Testis (tissue), 5 donors: ENCODE measurements at places on chromosomes 7 and 10. TPM values are rescaled to one million over a fixed set of nuclear protein-coding genes. Genes with fewer than 3 reads are reported as not detected.

SFMBT2 gene
- 8.5 TPM for total RNA-seq

IFIT1B gene
- total RNA-seq = not detected

AKR1B1 gene
- 99.8 TPM for total RNA-seq

VKORC1L1 gene
- total RNA-seq = 13.5 TPM

INMT gene
- 41.2 TPM for total RNA-seq

MMD2 gene
- total RNA-seq = 21.6 TPM

TMEM229A gene
- 58.8 TPM for total RNA-seq

DNA sequence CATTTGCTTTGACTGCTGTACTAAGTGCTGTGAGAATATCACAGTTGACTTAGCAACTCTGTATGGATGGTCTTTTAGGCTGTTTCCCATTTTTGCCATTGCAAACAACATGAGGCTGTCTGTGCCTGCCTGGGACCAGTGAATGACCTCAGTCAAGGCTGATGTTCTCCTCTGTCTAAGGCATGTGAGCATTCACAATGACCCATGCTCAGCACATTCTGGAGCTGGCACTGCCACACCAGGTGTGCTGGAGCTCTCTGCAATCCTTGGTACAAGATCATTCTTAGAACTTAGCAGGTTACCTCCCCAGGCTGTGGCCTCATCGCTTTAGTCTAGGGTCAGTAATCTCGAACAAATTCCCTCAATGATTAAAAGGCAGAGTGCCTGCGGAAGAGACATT, 61.9 kb downstream of the SH3PXD2A start:
- H3K36me3 ChIP-seq = no peaks in the 10 kb centered on the region
- no peak for DNase-seq
- no peaks in the 10 kb centered on the region for H3K27me3 ChIP-seq
- no peak overlapping the region for H3K4me3 ChIP-seq

GRCh38 chr10:32981760-32982159, 23.7 kb upstream of the ITGB1 start:
- H3K36me3 ChIP-seq = no peaks in the 10 kb centered on the region
- H3K4me3 ChIP-seq = no peak overlapping the region
- peak overlapping the region; percentile 86 for H3K27ac ChIP-seq
- DNase-seq = no peak

GRCh38 chr7:121574109-121574508, 178.0 kb upstream of the FAM3C start:
- no peak overlapping the region for H3K4me3 ChIP-seq
- H3K4me1 ChIP-seq = no peaks in the 10 kb centered on the region
- DNase-seq = no peak
- no peaks in the 10 kb centered on the region for H3K36me3 ChIP-seq
- H3K27me3 ChIP-seq = no peaks in the 10 kb centered on the region

- peaks cover 12% of the 10 kb centered on the region for H3K4me1 ChIP-seq
- no peaks in the 10 kb centered on the region for H3K27me3 ChIP-seq
Measured at GRCh38 chr7:154680894-154681659, 321.8 kb downstream of the PAXIP1 start.

- H3K4me1 ChIP-seq = no peaks in the 10 kb centered on the region
- DNase-seq = no peak
- H3K27ac ChIP-seq = no peak overlapping the region
- no peaks in the 10 kb centered on the region for H3K36me3 ChIP-seq
Measured at GRCh38 chr10:10845826-10846503, 171.7 kb upstream of the CELF2 start.

DNA sequence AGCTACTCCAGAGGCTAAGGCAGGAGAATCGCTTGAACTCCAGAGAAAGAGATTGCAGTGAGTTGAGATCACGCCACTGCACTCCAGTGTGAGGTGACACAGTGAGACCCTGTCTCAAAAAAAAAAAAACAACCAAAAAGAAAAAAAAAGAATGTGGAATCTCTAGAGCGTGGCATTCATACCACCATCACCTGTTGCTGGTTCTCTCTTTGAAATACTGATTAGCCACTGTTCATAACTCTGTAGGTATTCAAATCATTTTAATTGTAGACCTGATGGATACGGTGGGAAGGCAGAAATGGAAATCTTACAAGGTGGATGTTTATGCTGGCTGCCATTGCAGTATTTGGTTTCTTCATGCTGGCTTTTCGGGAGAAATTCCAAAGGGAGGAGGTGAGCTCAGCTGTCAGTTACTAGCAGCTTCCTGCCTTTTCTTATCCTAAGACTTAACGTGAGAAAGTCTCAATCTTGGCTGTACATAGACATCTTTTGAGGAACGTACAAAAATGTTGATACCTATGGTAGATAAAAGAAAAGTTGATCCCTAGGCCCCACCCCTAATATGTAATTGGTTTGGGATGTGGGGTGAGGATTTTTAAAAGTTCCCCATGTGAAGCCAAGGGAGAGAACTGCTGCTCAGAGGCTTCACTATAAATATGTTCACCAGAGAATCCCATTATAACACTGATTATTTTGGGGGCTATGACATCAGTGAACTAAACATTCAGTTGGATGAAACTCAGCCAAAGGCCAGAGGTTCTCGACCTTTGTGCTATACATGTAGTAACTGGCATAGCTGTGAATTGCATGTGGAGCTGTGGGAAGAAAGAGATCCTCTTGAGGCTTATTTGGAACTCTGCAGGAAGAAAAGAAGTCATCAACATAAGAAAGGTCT, 26.9 kb upstream of the MKLN1 start:
- H3K27me3 ChIP-seq = no peaks in the 10 kb centered on the region
- no peak for DNase-seq
- H3K4me3 ChIP-seq = no peak overlapping the region
- H3K36me3 ChIP-seq = no peaks in the 10 kb centered on the region
- peak overlapping the region; percentile 5 for H3K27ac ChIP-seq

GRCh38 chr10:61877887-61878739, 23.4 kb upstream of the ARID5B start:
- no peak overlapping the region for H3K27ac ChIP-seq
- no peaks in the 10 kb centered on the region for H3K36me3 ChIP-seq
- no peak for DNase-seq
- H3K4me3 ChIP-seq = no peak overlapping the region

- peak; percentile 34 for DNase-seq
- no peaks in the 10 kb centered on the region for H3K36me3 ChIP-seq
- H3K27ac ChIP-seq = no peak overlapping the region
- H3K27me3 ChIP-seq = no peaks in the 10 kb centered on the region
Measured at GRCh38 chr10:59366290-59366689, 3.9 kb upstream of the FAM13C start.

- peak overlapping the region; percentile 66 for H3K4me3 ChIP-seq
- H3K27ac ChIP-seq = no peak overlapping the region
- DNase-seq = peak; percentile 79
- peaks cover 15% of the 10 kb centered on the region for H3K4me1 ChIP-seq
- H3K27me3 ChIP-seq = no peaks in the 10 kb centered on the region
- H3K36me3 ChIP-seq = no peaks in the 10 kb centered on the region
Measured at GRCh38 chr7:100119970-100120732, 717 bp downstream of the CNPY4 start.

- no peaks in the 10 kb centered on the region for H3K27me3 ChIP-seq
- no peak for DNase-seq
- H3K27ac ChIP-seq = no peak overlapping the region
- H3K4me1 ChIP-seq = no peaks in the 10 kb centered on the region
- no peaks in the 10 kb centered on the region for H3K36me3 ChIP-seq
Measured at GRCh38 chr7:119782286-119782685, 490.7 kb upstream of the KCND2 start.

DNA sequence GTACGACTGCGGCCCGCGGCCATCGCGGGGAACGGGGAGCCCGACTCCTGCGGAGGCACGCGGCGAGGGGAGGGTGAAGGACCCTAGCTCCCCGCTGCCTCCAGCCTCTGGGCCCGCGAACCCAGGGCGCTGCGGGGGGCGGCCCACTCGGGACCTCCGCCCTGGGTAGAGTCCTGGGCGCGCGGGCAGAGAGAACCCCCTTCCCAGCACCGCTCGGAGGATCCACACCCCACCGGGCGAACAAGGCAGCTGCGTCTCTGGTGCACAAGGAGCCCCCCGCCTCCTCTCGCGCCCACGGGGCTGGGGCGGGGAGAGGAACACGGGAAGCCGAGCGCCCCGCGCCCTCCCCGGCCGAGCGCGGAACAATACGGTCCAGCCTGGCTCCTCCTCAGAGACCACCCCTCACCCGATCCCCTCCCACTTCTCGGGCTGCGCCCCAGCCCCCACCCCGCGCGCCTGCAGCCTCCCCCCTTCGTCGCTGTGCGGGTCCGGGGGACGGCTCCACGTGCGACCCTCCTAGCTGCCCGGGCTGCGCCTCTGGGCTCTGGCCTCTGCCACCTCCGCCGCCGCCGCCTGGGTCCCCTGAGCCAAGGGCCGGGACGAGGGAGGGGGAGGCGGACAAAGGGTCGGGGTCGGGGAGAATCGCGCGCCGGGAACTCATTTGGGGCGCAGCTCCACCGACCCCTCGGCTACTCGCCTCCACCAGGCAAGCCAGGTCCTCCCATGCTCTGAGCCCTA, at the start of gene WDR86:
Gene WDR86 (minus strand): TSS at position 372 of the 738 bp plus-strand sequence. CDS start 449 bp downstream, outside the sequence.
- H3K36me3 ChIP-seq = no peaks in the 10 kb centered on the region
- no peaks in the 10 kb centered on the region for H3K27me3 ChIP-seq
- H3K4me1 ChIP-seq = peaks cover 2% of the 10 kb centered on the region
- H3K27ac ChIP-seq = peak within 1 kb of the TSS; percentile 17
- no peak for DNase-seq
- peak within 1 kb of the TSS; percentile 65 for H3K4me3 ChIP-seq

DNA sequence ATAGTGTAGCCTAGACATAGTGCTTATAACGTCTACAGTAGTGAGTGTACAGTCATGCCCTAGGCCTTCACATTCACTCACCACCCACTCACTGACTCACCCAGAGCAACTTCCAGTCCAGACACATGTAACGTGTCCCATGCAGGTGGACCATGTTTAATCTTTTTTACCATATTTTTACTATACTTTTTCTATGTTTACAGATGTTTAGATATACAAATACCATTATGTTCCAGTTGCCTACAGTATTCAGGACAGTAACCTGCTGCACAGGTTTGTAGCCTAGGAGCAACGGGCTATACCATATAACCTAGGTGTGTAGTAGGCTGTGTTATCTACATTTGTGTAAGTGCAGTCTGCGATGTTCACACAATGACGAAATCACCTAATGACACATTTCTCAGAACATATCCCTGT, 11.0 kb downstream of the MPP7 start:
- no peak overlapping the region for H3K27ac ChIP-seq
- no peaks in the 10 kb centered on the region for H3K27me3 ChIP-seq
- no peaks in the 10 kb centered on the region for H3K36me3 ChIP-seq
- DNase-seq = no peak

DNA sequence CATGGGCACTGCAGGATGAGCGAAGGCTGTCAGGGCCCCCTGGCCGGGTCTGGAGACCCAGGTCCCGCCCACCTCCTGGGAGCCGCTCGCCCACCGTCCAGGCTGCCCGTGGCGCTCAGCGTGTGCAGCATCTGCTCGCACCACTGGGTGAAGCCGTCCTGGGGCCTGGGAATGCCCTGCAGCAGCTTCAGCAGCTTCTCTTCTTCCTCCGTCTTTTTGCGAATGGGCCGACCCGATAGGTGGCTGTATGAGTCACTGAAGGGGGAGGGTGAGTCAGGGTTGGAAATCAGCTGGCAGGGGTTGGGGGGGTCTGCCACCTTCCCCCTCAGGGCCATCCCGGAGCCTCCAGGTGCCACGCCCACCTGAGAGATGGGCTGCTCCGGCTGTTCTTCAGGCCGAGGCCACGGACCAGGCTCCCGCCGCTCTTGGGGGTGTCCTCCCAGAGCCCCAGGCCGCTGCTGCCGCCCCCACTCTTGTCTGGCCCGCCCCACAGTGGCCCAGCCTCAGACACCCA, 8.7 kb downstream of the GNB2 start:
- H3K4me3 ChIP-seq = no peak overlapping the region
- no peak overlapping the region for H3K27ac ChIP-seq
- DNase-seq = no peak

- no peaks in the 10 kb centered on the region for H3K27me3 ChIP-seq
- H3K4me3 ChIP-seq = no peak overlapping the region
- H3K4me1 ChIP-seq = peaks cover 23% of the 10 kb centered on the region
- H3K36me3 ChIP-seq = no peaks in the 10 kb centered on the region
- H3K27ac ChIP-seq = no peak overlapping the region
Measured at GRCh38 chr7:130418306-130418705, 22.5 kb downstream of the CEP41 start.

GRCh38 chr10:82498976-82499375, 624.0 kb downstream of the NRG3 start:
- H3K27ac ChIP-seq = no peak overlapping the region
- no peak for DNase-seq
- H3K27me3 ChIP-seq = no peaks in the 10 kb centered on the region
- no peaks in the 10 kb centered on the region for H3K4me1 ChIP-seq
- no peak overlapping the region for H3K4me3 ChIP-seq

GRCh38 chr7:91993976-91994375, 53.3 kb downstream of the AKAP9 start:
- DNase-seq = no peak
- no peaks in the 10 kb centered on the region for H3K4me1 ChIP-seq
- H3K36me3 ChIP-seq = peaks cover 4% of the 10 kb centered on the region
- no peaks in the 10 kb centered on the region for H3K27me3 ChIP-seq
- no peak overlapping the region for H3K27ac ChIP-seq
